Ammon's horn (tissue), 1 donor: ENCODE measurements at places on chromosomes 12 and 14.
A peak's percentile ranks its signal among the peaks of the same experiment; 100 is the strongest.

- no peak for DNase-seq
Observed at GRCh38 chr12:22826026-22826425, 201.1 kb downstream of the ETNK1 start.

- no peak for DNase-seq
Observed at GRCh38 chr14:50113381-50114035, 2.9 kb downstream of the VCPKMT start.

DNA sequence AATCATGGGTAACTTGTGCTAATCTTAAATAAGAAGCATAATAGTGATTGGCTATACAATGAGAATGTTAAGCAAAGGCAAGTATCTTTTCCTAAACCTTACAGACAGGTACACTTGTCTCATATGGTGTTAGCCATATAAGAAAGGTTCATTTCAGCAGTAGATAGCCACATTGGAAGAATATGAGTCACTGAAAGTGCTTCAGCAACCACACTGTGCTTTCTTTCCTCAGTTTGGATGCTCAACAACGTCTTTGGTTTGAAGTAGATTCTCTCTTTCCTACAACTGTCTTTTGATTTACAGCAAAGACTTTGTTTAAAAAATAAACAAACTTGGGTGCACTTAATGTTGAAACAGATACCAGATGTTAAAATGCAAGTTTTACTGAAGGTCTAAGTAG is 8.9 kb downstream of the DDHD1 start:
- DNase-seq: no peak

DNA sequence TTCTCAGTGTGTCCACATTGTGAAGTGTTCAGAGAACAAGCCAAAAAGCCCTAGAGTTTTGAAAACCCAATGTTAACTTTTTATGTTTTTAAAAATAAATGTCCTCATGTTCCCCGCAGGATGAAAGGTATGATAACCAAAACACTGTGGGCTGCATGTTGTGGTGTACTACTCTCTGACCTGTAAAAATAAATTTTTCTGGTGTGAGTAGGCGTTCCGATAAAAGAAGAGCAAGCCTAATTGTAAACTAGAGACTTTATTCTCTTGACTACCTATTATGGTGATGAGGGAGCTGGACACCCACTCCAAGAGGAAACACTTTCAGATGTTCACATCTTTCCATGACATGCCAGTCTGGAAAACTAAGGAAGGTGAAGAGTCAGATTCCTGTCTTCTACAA is 18.2 kb downstream of the PTGER2 start:
- no peak for DNase-seq

DNA sequence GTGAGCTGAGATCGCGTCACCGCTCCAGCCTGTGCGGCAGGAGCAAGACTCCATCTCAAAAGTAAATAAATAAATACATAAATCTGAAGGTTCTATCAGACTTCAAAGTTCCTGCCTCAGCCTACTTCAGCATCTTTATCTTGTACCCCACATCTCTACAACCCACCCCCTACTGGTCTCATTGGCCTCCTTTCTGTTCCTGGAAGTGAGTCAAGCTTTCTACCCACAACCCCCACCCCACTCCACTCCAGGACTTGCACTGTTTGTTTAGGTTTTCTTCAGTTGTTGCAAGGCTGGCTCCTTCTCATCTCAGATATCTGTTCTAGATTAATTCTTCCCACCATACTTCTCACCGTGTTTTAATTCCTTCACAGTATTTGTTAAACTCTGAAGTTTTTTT is 714 bp upstream of the PSMC6 start:
- no peak for DNase-seq

DNA sequence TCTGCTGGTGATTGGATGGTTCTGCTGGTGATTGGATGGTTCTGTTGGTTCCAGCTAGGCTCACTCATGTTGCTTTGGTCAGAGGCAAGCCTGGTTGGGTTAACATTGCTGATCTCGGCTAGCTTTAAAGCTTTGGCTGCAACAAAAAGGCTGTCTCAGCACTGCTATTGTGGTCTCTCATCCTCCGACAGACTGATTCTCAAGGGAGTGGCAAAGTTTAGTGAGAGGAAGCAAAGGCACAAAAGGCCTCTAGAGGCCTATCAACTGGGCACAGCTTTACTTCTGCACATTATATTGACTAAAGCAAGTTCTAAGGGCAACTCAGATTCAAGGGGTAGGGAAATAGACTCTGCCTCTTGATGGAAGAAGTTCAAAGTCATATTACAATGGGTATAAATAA is 84.7 kb upstream of the LGR5 start:
- no peak for DNase-seq

- no peak for DNase-seq
Observed at GRCh38 chr14:101781240-101782061, 19.9 kb downstream of the PPP2R5C start.

DNA sequence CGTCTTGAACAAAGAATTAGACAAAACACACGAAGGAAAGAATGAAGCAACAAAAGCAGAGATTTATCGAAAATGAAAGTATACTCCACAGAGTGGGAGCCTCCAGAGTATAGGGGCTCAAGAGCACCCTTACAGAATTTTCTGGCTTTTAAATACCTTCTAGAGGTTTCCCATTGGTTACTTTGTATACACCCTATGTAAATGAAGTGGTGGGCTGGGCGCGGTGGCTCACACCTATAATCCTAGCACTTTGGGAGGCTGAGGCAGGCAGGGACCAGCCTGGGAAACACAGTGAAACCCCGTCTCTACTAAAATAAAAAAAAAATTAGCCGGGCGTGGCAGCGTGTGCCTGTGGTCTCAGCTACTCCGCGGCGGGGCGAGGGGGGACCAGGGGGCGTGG is 13.1 kb upstream of the DNM1L start:
- DNase-seq: no peak

GRCh38 chr12:110826592-110827200 is 20.1 kb upstream of the CCDC63 start:
- peak; percentile 92 for DNase-seq

DNA sequence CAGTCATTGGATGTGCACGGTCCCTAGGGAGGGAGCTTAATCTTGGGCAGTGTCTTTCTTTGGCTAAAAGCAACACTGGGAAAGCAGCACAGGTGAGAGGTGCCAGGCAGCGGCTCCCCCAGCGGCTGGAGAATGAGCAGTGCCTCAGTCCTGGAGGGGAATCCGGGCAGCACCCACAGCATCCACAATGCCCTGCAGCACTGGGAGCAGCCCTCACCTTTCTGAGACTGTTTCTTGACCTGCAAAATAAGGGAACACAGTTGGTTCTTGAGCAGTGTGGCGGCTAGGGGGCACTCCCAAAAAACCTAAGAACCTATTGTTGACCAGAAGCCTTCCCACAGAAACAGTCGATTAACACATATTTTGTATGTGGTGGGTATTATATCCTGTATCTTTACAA is 75.8 kb downstream of the SINHCAF start:
- DNase-seq: no peak

DNA sequence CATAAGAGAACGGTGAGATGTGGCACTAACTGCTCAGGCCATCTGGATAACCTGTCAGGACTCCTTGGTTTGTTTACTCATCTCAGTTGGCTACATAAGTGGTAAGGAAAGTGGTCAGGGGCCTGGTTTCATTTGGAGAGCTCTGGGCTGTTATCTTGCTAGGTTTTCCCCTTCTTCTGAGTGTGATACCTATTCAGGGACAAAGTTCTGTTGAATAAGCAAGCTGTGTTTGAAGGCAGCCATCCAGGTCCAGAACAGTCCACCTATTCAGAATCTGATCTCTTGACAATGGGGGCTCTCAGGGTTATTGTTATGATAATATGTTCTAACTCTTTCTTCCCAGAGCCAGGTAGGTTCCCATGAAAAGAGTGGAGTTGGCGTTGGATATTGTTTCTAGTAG is 194.9 kb downstream of the PAH start:
- no peak for DNase-seq

DNA sequence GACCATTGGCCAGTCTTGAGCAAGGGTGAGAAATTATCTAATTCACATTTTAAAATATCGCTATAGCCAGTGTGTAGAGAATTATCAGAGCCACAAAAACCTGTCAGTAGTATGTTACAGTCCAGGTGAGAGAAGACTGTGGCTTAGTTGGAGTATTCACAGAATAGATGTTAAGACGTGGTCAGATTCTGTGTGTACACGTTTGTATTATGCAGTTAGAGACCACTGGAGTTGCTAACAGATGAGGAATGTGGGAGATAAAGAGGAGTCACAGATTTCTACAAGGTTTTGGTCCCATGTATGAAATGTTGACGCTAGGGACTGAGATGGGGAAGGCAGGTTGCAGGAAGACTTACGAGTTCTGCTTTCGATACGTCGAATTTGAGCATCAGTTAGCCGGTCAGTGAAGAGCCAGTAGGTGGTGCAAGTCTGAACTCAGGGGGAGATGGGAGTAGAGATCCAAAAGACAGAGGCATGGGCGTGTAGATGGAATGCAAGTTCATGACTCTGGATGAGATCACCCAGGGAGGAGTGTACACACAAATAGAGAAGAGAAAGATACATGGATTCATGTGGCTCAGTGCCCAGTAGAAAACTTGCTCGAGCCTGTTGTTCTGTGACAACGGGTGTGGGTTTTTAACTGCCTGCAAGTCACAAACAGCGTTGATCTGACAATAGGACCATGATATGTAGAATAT is 114.8 kb upstream of the FLRT2 start:
- DNase-seq: peak; percentile 10

- DNase-seq: peak; percentile 87
Observed at GRCh38 chr12:124053851-124054250, 80.8 kb downstream of the ZNF664 start.

DNA sequence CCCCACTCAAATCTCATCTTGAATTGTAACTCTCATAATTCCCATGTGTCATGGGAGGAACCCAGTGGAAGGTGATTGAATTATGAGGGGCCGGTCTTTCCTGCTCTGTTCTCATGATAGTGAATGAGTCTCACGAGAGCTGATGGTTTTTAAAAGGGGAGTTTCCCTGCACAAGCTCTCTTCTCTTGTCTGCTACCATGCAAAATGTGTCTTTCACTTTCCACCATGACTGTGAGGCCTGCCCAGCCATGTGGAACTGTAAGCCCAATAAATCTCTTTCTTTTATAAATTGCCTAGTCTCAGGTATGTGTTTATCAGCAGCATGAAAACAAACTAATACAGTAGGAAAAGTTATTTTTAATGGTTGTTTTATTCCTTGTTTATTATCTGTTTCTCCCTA is 146.0 kb downstream of the FSCB start:
- no peak for DNase-seq

DNA sequence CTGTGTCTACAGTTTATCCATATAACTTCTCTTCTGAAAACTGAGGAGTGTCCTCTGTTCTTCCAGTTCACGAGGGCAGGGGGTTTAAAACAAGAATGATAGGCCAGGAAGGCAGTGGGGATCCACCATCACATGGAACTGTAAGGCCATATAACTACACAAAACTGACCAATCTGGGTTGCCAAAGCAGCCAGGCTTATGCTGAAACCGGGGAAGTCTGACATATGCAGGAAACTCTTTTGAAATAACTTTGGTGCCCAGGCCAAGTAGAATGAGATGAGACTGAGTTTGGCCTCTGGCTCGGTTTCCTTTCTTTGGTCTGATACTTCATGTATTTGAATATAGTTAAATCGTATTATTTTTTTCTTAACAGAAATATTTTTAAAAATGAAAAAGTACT is 18.0 kb upstream of the ATF1 start:
- DNase-seq: no peak

GRCh38 chr12:111025792-111026430 is 105.5 kb upstream of the MYL2 start:
- DNase-seq: no peak

GRCh38 chr14:96104469-96105057 is 65.4 kb downstream of the C14orf132 start:
- no peak for DNase-seq

DNA sequence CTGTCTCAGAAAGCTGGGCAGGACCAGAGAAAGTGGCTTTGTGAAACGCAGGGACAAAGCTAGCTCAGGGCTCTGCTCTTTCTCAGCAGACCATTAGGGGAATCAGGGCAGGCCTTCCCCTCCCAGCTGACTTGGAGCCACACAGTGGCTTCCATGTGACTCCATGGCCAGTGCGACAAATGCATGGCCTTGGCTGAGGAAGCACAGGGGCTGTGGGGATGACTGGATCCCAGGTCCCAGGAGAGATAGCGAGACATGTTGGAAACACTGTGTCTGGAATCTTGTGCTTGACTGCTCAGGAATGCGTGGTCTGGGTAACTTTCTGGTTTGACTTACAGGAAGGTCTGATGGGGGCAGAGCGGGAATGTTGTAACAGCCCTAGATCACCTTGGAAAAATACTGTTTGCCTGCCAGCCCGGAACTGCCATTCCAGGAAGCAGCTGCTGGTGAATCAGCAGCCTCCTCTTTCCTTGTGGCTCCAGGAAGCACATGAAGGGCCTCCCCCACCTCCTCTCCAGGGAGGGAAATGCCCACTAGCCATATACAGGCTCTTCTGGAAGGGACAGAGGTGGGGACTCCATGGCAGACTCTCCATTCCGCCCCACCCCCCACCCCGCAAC is 133.5 kb upstream of the HIF1A start:
- DNase-seq: no peak

- peak; percentile 81 for DNase-seq
Observed at GRCh38 chr12:111444925-111445725, 39.4 kb downstream of the SH2B3 start.

- DNase-seq: no peak
Observed at GRCh38 chr12:91271185-91271584, 88.6 kb upstream of the DCN start.

DNA sequence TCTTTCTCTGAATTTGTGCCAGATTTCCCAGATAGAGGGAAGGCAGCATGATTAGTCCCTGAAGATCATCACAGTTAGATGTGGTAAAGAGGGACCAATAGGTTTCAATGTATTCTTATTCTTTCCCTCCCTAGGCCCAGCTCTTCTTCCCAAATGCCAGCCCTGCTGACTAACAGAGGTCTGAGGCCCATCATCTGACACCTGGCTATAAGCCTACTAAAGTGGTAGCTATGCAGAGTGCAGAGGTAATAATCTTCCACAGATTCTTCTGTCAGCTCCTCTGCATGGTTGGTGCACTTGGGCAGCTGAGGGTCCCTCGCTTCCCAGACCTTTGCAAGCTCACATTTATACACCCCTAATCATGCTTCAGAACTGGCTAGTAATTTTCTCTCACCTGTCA is 63.7 kb upstream of the PZP start:
- no peak for DNase-seq

DNA sequence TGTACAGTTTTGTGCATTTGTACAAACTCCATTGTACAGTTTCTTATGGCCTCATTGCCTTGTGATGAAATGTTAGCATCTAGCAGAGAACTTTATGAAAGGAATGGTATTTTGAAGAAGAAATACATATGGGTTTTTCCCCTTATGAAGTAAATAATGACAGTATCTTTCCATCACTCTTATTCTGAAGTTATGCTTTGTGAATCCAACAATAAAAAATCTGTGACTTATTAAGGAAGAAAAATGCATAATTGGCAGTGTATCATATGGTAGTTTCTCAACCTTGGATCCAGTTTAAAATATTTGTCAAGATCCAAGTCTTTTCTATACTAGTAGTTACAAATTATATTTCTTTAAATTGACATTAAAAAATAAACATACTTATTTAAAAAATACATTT is 859.1 kb upstream of the FLRT2 start:
- no peak for DNase-seq

DNA sequence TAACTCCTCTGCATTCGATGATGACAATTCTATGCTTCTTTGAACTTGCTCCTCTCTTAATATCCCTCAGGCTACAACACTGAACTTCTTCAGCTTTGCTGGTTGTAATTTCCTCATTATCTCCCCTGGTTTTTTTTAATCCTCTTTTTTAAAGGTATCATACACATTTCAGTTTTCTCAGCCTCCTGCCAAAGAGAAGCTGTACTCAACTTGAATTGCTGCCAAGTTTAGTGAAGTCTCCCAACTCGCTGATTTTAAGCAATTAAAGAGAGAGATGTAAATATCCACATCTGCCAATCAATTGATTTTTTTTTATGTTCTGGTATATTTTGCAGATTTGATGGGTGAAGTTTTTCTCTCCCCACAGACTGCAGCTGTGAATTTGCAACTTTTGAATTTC is 817.8 kb downstream of the GALC start:
- DNase-seq: no peak
